ENCODE measurements at places on chromosomes 3 and 15.
A peak's percentile ranks its signal among the peaks of the same experiment; 100 is the strongest.

- no peak for DNase-seq
Observed at GRCh38 chr3:40613306-40613705, 88.5 kb downstream of the ZNF621 start.

DNA sequence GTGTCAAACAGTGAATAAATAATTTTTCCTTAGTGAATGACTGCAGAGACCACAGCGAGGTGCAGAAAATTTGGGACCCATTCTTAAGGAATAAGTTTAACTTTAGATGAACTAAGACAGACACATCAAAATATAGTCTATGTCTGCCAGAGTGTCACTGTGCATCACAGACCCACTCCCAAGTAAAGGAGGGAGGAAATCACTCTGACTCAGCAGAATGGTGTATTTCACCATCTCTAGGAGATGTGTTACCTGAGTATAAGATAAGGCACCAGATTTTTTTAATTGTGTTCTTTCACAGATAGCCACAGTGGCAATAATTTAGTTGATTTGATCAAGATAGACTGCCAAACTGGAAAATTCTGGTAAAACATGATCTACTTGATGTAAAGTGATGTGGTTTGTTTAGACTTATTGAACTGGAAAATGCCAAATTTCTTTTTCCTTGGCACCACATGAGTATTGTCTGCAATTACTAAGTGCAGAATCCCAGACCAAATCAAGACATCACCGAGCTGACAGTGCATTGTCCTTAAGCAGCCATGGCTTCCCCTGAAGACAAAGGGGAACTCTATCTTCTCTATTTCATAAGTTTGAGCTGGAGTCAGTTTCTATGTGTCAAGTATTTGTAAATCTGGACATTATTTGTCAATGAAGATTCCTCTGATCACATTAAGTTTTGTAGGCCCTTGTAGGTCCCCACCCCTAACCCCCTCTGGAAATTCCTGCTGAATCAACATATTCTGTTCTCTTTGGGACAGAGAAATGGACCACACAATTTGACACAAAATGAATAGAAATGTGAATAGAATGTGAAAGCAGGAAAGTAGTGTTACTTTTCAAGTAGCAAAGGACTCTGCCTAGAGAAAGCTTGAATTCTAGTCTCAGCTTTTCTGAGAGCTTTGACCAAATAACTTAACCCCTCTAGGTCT is 47.6 kb downstream of the TIPARP start:
- no peak for DNase-seq

GRCh38 chr3:113212150-113212843 is 940 bp downstream of the BOC start:
- no peak for DNase-seq

DNA sequence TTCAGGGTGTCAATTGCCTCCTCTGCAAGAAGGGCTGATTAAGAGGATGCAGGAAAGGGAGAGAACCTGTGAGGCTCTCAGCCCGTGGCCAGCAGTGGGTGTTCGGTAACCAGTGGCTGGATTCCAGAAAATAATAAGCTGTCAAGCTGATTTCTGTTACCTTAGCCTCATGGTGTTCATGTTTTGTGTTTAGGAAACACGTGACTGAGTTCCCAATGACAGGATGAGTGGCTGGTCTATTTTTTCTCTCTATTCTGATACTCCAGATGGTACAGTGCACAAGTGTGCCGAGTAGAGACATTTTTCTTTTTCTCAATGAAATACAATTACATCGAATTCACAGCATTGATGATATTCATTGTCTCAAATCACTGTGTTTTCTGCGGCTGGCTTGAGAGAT is 43.6 kb downstream of the EDEM1 start:
- peak; percentile 42 for DNase-seq

DNA sequence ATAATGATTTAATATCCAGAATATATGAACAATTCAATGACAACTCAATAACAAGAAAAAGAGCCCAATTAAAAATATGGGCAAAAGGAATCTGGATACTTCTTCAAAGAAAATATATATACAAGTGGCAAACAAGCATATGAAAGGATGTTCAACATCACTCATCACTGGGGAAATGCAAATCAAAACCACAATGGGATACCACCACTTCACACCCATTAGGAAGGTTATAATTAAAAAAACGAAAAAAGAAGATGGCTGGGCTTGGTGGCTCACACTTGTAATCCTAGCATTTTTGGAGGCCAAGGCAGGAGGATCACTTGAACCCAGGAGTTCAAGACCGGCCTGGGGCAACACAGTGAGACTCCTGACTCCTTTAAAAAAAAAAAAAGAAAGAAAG is 4.1 kb downstream of the CCDC12 start:
- no peak for DNase-seq

DNA sequence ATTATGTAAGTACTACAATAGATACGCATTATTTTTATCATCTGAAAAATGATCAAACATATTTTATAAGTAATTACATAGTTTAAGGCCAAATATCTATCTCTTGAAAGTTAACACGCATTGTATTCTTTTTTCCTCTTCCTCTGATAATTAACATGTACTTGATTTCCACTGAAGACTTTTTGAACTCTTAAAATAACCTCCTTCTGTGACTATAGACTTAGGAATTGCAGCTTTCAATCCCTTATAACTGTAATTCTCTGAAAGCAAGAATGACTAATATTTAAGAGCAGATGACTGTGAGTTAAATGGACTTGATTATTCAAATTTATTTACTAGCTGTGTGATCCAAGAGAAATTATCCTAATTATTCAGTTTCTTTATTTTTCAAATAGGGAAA is 730.6 kb upstream of the NECTIN3 start:
- DNase-seq: no peak

DNA sequence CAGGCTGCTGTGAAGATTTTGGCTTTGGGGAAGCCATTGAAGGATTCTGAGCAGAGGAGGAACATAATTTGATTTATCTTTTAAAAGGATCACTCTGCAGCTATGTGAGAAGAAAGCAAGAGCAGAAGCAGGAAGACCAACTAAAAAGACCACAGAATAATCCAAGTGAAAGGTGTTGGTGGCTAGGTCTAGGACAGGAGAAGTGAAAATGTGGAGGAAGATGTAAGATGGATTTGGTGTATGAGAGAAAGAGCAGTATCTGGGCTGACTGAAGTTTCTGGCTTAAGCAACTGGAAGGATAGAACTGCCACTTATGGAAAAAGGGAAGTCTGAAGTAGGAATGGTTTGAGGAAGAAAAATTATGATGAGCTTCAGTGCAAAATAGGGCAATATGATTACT is 62.0 kb downstream of the SFMBT1 start:
- DNase-seq: no peak

DNA sequence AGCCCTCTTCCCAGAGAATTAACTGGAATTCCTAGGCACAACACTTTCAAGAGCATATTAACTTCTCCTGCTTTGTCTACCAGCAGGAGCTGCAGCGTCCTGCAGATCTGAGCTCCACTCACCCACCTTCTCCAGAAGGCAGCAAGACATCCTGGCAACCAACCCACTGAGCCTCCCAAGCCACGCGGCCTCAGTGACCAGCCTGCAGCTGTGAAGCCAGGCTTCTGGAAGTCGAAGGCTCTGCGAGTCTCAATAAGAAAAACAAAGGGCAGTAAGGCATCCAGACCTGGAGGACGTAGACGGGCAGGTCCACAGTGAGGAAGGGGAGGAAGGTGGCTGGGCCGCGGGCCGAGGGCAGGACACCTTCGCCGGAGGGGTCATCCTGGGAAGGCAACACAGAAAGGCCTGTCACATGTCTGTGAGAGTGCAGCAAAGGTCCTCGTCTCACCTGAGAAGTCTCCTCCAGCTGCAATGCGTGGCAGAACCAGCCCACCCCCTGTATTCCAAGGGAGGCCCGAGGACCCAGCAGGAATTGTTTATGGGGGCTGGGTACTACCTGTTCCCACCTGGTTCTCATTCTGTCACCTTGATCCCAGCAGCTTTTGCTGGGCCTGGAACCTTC is 36.2 kb downstream of the ZXDC start:
- DNase-seq: no peak

All from NCI-H524 treated with DMSO at 0.1 percent for 48 hours (cell line).